NCI-H510A (cell line): ENCODE measurements at places on chromosomes 12 and 14.

- no peak for DNase-seq
Measured at GRCh38 chr12:556498-556897, 96.8 kb downstream of the B4GALNT3 start.

DNA sequence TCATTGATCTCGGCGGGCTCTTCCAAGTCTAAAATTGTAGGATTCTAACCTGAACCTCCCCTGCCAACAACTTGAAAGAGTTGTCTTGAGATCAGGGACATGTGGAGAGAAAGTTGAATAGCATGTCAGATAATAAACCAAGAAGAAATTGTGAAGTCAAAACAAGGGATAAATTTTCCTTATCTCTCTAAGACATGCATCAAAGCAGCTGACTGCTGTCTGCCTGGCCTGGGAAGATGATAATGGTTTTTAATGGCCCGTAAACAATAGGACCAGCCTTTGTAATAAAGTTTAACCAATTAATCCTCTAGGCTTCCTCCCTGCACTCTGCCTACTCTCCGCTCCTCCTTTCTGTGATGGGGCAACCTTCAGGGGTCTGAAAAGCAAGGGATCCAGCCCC lies 67.9 kb downstream of the DPF3 start:
- no peak for DNase-seq

DNA sequence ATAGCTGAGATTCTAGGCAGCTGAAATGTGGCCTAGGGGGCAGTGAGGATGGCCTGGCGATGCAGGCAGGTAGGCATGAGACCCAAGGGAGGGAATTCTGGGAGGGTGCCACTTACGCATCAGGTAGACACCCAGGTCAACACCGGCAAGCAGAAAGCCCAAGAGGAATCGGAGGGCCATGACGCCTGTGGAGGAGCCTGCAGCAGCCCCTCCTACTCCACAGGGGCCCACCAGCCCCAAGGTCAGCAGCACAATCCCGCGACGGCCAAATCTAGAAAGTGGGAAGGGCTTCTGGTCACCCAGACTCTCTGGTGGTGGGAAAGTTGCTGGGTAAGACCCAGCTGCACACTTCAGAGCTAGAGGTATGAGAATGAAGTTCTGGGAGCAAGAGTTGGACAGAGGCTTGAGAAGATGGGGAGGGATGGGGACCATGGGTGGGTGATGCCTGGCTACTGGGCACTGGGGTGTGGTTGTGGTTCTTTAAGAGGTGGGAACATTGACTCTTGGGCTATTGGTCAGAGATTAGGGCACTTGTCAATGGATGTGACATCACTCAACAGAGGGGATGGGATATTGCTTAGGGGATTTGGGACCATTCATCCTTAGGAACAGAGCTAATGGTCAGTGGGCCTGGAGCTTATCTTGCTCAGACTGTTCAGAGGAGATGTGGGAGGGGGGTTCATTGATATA lies 3.4 kb downstream of the SLC22A17 start:
- DNase-seq: no peak

- no peak for DNase-seq
Measured at GRCh38 chr12:96392397-96392796, 7.8 kb downstream of the CDK17 start.

DNA sequence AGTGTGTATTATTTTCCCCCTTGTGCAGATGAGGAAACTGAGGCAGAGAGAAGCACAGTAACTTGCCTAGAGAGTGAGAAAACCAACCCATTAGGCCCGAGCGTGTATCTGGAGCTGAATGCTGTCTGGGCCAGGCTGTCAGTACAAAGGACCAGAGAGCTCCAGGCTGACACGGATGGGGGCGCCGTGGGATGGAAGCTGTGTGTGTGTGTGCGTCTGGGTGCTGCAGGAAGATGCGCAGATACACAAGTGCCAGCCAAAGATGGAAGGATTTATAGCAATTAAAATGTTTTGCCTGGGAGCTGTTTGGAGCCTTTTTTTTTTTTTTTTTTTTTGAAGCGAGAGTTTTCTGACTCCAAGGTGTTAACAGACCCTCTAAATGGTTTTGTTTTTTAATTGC lies 53.7 kb upstream of the GPATCH2L start:
- no peak for DNase-seq

DNA sequence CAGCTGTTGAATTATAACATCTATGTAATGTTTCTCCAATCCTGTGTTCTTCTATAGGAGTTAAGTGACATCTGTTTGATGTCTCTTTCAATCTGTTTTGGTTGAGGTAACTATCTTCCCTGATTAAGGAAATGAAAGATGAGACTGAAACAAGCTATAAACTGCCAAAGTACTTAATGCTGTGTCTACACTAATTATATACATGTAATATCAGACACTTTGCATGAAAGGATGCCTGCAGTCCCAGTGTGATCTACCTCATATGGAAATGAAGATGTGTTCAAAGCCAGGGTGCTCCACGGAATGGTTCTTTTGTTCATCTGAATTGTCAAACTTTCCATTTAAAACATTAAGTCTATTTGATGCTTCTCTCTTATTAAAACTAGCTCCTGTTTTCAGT lies 958.3 kb downstream of the GALC start:
- DNase-seq: no peak
